ENCODE measurements at places on chromosomes 11 and 22.

GRCh38 chr11:123590296-123590912, 64.0 kb downstream of the SCN3B start:
- DNase-seq: peak; percentile 16

DNA sequence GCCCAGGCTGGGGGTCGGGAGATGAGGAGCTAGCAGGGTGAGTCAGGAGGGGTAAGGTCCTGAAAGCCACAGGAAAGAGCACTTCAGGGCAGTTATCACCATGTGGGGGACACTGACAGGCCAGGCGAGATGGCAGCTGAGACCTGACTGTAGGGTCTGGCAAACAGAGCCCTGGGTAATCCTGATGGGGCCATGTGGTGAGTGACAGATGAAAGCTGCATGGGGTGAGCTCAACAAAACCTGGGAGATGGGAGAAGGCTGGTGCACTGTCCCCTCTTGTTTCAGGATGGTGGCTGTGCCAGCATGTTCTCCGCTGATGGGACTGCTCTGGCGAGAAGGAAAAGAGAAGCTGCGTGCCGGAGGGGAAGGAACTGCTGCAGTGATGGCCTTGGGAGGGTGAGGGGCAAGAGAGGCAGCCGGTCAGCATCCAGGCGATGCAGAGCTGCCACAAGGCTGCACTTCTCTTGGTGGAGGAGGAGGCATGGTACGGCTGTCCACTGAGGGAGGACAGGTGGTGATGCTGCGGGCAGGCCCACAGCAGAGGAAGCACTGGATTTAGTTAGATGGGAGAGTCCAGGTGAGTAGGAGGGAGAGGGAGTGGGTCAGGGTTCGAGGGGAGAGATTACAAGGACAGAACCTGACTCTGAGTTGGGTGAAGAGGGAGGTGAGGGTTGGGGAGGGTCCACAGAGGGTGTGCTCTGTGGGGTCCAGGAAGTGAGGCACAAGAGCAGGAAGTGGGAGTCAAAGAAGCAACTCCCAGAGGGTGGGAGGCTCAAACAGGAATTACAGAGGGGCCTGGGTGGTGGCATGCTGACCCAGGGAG, 3.8 kb downstream of the TOP3B start:
- no peak for DNase-seq

GRCh38 chr11:13208921-13209320, 68.7 kb upstream of the BMAL1 start:
- DNase-seq: no peak

DNA sequence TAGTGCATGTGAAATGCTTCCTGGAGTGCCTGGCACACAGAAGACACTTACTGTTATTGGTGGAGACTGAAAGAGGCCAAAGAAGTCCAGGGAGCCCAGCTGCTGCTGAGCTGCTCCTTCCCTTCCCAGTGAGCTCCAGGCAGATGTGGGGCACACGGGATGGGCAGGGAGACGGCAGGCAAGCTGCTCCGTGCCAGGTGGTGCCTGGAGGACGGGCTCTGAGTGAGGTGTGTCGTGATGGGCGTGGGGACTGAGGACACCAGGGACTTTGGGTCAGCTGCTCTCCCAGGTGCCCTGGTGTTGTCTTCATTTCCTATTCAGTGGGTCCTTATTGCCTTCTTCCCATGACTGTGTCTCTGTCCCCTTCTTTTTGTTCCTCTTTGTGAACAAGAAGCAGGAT, 19.5 kb downstream of the TAB1 start:
- DNase-seq: no peak

GRCh38 chr11:433111-433510, 8.7 kb downstream of the ANO9 start:
- no peak for DNase-seq

GRCh38 chr11:7977232-7977917, 9.8 kb upstream of the EIF3F start:
- peak; percentile 92 for DNase-seq

DNA sequence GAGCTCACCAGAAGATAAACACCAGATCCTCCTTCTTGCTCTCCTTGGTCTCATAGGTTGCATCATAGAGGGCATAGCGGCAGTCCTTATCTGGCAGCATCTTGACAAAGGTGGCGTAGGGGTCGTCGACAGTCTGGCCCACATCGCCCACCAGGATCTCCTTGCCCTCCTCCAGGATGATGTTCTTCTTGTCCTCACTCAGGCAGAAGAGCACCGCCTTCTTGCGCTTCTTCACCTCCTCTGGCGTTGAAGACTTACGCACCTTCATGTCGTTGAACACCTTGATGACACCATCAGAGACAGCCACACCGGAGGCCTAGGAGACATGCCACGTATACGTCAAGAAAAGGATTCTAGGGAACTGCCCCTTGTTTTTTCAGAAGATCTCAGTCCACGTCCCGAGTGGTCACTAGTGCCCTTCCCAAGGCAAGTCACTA, 2.0 kb downstream of the CFL1 start:
- no peak for DNase-seq

GRCh38 chr11:35270342-35270741, 131.4 kb downstream of the CD44 start:
- no peak for DNase-seq

GRCh38 chr11:34182921-34183685, 77.7 kb downstream of the NAT10 start:
- no peak for DNase-seq

DNA sequence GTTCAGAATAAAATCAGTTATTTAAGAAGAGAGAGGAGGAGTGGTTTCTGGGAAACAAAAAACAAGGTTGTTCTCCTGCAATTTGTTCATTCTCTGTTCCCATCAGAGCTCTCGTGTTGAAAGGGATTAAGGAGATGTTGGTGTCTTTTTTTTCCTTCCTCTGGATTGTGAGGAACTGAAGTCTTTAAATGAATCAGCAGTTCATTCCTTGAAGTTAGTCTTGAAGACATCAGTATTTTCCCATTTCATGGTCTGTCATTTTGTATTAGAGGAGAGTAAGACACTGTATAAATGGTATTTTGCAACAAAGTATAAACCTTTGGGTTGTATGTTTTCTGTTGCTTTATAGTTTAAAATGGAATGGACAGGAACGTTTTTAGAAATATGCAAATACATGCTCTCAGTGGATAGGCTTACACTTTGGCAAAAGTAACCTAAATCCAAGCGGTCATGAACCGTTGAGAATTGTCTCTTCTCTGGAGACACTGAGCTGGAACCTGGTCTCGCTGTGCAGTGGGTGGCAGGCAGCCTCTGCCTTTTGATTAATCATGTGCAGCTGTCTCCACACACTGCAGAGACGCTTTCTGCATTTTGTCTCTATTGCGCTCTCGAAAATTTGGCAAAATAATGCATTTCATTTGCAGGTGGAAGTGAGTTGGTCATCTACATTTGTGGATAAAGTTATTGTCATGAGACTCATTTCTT, 33.0 kb downstream of the SAMM50 start:
- no peak for DNase-seq

Measured in fibroblast of mammary gland (primary cell).